ENCODE measurements at places on chromosomes 5 and 9. TPM values are rescaled to one million over a fixed set of nuclear protein-coding genes. Genes with fewer than 3 reads are reported as not detected.

GRCh38 chr9:34097865-34098264 is 28.6 kb downstream of the DCAF12 start:
- no peak for ATAC-seq

- no peak for ATAC-seq
Measured at GRCh38 chr5:171641891-171642290, 143.7 kb upstream of the SMIM23 start.

- no peak for ATAC-seq
Measured at GRCh38 chr9:37943345-37944265, 39.7 kb upstream of the SLC25A51 start.

- ATAC-seq = no peak
Measured at GRCh38 chr5:179816401-179816795, 4.3 kb upstream of the SQSTM1 start.

DNA sequence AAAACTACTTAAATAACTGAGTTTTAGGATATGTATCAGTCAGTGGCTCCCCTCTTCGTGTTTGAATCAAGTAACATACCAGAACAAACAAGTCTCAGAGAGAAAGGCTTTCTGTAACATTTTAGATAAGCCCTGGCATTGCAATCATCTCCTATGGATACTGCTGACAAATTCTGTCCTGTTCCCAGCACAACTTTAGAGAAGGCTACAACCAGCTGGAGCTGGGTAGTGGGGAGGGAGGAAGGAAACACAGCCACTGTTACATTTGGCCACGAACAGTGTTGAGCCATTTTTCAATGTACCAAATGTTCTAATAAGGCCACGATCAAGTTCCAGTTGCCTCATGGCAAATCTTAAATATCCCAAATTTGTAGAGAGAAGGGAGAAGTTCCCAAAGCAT is 511.8 kb upstream of the WWC1 start:
- no peak for ATAC-seq

DNA sequence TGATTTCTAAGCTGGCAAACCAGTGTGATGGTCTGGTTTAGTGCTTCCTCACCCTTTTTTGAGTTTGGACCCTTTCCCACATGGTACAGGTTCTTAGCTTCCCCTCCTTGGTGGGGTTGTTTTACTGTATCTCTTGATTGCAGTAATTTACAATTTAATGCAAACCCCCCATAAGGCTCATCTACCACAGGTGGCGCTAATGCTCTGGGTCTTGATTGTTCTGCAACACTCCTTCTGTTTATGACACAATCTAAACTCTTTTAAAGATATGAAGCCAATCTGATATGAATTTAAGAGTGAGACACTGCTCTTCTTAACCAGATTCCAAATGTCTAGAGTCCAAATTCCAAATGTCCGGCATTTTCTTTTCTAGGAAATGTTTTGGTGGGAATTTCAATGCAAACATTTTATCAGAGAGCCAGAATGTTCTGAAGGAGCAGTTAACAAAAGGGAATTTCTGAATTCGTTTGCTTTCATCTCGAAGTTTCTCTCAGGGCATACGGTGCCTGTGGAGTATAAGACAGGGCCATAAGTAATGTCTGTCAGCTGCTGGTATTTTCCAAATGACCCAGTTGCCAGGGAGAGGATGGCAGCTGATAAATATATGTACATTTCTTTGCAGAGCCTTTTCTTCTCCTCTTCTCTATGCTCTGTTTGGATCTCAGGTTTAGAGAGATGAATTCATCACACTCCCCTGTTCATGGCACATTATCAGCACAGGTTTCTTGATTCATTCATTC is 246.8 kb downstream of the ARHGAP26 start:
- ATAC-seq = no peak

DNA sequence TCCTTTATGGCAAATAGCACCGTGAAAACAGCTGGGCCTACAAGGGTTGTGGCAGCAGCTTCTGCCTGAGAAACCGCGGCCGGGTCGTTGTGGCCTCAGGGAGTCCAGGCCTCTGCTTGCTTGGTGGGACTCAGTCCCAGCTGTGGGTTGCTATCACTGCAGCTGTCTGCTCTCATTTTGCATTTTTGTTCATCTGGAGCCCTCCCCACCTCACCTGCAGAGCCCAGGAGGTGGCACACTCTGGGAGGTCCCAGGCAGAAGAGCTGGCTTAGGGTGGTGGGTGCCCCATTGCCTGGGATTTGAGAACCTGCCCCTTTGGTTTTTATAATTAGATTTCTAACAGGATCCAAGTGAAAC is 138.4 kb downstream of the GADD45G start:
- ATAC-seq = no peak

- ATAC-seq = peak; percentile 72
Measured at GRCh38 chr9:80231318-80232236, 659.8 kb downstream of the TLE4 start.

GRCh38 chr5:137078171-137078665 is 420.9 kb downstream of the SPOCK1 start:
- ATAC-seq = peak; percentile 37

GRCh38 chr5:169765176-169765996 is 128.3 kb downstream of the DOCK2 start:
- no peak for ATAC-seq

DNA sequence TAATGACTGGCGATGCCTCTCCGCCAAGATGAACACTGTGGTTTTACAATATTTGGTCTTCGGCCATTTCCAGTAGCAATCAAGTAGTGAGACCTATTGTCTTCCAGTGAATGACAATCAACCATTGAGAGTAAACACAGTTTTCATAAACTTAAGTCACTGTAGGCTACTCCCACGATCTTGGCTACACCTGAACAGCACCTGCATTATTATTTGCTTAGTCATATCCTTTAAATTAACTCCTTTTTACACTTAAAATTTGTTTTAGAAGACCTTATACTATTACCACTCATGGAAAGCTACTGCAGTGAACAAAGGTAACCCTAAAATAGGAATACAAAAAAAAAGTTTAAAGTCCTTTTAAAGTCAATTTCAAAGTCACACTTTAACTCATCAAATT is 58.2 kb downstream of the ZNF354C start:
- no peak for ATAC-seq

GRCh38 chr5:7644723-7645122 is 206.2 kb downstream of the CFAP90 start:
- no peak for ATAC-seq

DNA sequence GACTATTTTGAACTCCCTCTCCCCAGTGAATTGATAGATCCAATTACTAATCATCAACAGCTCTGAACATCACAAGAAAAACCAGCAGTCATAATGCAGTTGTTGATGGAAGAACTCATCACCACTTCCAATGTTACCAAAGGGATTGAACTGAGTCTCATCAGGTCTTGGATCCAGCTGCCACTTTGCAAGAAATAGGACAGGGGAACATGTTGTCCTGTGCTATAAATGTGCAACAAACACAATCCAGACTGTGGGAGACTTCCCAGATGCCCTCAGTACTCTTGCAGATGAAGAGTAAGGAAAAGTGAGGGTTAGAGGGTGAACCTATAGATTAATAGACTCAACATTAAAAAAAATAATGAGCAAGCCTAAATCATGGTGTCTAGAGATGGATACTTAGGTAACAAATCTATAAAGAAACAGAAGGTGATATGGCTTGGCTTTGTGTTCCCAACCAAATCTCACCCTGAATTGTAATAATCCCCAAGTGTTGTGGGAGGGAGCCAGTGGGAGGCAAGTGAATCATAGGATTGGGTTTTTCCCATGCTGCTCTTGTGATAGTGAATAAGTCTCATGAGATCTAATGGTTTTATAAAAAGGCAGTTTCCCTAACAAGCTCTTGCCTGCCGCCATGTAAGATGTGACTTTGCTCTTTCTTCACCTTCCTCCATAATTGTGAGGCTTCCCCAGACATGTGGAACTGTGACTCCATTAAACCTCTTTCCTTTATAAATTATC is 63.4 kb upstream of the PAPPA start:
- ATAC-seq = no peak

DNA sequence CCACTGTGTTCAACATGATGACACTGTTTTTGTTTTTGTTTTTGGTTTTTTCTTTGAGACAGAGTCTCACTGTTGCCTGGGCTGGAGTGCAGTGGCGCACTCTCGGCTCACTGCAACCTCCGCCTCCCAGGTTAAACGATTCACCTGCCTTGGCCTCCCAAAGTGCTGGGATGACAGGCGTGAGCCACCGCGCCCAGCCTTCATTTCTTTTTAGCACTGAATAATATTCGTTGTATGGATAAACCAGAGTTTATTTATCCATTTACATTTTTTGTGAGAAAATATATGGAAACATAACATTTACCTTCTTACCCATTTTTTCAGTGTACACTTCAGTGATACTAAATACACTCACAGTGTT is 4.2 kb downstream of the CARD19 start:
- no peak for ATAC-seq

DNA sequence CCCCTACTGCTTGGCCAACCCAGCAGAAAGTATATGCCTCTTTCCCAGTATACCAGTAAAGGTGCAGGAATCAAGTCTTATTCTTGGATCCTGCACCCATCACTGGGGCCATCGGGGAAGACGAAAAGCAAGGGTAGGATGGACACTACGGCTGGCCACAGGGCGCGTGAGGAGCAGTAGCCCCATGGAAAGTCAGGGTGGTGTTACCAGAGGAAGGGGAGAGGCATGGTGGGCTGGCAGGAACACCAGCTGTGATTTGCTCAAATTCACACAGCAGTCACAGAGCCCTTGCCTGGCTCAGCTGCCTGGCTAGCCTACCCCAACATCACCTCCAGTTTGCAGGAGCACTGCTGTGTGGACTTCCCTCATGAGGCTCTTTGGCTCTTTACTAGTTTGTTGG is 34.5 kb upstream of the SAP30L start:
- no peak for ATAC-seq

GRCh38 chr5:61333321-61333953 is 1.4 kb downstream of the ZSWIM6 start:
- no peak for ATAC-seq

GRCh38 chr5:50435168-50435567 is 5.9 kb downstream of the EMB start:
- no peak for ATAC-seq

GRCh38 chr5:133251296-133252132 is 199.7 kb downstream of the HSPA4 start:
- ATAC-seq = no peak

DNA sequence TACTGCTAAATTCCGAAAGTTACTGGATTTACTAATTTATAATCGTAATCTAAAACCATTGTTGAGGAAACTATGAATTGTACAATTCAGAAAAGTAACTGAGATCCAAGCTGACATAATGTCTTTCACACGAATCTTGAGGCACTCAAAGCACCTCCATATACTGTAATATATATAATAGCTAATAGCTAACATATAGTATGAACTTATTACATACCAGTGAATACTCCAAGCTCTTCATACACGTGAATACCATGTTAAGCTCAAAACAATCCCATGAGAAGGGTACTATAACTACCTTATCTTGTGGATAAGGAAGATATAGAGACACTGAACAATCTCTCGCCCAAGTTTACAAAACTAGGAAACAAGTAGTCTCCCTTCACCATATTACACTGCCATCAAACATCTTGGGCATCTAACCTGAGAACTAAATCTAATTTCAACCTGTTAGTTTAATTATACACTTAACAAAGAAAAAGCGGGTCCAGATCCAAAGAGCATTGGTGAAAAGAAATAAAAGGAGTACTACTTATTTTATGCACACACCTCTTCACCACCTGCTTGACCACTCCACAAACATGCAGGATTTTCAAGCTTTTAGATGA is 1.0 kb downstream of the NUDCD2 start:
- no peak for ATAC-seq

DNA sequence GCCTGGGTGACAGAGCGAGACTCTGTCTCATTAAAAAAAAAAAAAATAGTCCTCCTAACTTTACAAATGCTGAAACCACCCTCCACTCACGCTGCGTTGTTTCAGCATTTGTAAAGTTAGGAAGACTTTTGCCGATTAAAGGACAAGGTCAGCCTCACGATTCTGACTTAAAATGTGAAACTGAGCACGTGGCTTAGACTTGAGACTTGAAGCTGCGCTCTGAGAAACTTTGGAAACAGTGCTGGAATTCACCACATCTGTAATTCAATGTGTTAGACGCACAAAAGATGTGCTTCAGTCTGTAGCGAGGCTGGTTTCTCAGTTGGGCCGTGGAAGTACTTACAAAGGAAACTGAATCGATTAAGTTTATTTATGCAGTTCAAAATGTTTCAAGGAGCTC is 25.0 kb upstream of the LAMC3 start:
- ATAC-seq = no peak

GRCh38 chr9:134040781-134041648 is 15.7 kb downstream of the BRD3OS start:
- ATAC-seq = peak; percentile 35

DNA sequence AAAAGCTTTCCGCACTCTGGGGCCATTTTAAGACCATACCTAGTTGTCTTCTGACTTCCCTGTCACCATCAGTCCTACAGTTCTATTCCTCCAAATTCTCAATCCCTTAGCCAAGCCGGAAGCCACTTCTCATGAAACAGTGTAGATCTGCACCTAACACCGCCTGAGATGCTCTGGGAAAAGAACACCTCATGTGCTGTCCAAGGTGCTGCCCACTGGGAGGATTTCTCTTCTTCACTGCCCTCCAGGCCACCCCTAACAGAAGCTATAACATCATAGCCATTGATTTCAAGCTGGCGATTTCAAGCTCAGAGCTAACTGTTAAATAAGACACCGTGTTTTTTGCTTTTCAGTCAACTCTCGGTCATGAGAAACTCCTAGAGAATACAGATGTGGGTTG is 559.3 kb downstream of the CCDC171 start:
- no peak for ATAC-seq

GRCh38 chr5:139667001-139667729 is 19.0 kb downstream of the CXXC5 start:
- no peak for ATAC-seq

DNA sequence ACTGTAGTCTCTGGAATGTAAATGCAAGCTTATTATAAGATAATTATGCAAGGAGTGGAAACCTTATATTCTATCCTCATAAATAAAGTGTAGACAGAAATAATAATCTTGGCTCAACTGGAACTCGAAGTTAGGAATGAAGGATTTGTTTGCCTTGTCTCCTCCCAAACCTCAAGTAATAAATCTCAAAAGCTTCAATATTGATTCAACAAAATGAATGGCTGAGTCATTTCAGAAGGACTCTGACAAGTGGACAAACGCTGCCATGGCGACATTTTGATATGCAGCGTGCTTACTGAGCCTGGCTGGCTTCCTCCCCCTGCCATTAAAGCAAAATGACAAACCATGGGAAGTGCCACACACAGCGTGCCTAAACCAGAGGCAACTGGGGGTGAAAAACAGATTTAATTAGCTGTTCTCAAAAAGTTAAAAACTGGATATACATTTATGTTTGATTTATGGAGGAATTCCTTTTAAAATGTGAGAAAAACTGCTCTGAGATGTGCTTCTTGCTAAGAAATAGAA is 10.5 kb upstream of the ADGRV1 start:
- ATAC-seq = no peak

BTNL8 gene
- not detected for total RNA-seq

SLC34A1 gene
- 0.60 TPM for total RNA-seq

CCNI2 gene
- total RNA-seq = not detected

PLAC8L1 gene
- 0.52 TPM for total RNA-seq

GARIN3 gene
- not detected for total RNA-seq

RNF208 gene
- 11.2 TPM for total RNA-seq

SHOC1 gene
- total RNA-seq = 0.56 TPM

CENPH gene
- 9.8 TPM for total RNA-seq

TOPORS gene
- total RNA-seq = 8.8 TPM

RMI1 gene
- total RNA-seq = 6.7 TPM

FOXD4L4 gene
- total RNA-seq = 0.52 TPM
